ENCODE measurements at places on chromosomes 2 and 18.

DNA sequence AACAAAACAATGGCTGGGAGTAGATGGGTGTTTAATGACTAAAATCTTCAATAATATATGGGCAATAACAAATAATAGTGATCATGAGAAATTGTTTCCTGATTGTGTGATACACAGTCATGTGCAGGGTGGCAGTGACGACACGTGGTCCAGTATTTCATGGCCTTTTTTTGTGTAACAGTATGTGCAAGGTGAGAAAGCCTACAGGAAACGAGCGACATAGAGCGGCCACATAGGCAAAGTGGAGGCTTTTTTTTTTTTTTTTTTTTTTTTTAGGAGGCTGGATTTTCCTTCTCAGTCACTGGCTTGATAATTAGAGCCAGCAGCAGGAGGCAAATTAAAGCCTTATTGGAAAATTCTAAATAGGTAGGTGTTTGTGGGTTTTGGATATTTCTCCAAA is 123.7 kb downstream of the MYO3B start:
- no peak for DNase-seq

- no peak for DNase-seq
Measured at GRCh38 chr2:74148457-74149246, 940 bp upstream of the BOLA3 start.

- no peak for DNase-seq
Measured at GRCh38 chr2:1101982-1102590, 151.4 kb downstream of the SNTG2 start.

GRCh38 chr2:237141571-237142051 is 55.9 kb downstream of the COPS8 start:
- no peak for DNase-seq

DNA sequence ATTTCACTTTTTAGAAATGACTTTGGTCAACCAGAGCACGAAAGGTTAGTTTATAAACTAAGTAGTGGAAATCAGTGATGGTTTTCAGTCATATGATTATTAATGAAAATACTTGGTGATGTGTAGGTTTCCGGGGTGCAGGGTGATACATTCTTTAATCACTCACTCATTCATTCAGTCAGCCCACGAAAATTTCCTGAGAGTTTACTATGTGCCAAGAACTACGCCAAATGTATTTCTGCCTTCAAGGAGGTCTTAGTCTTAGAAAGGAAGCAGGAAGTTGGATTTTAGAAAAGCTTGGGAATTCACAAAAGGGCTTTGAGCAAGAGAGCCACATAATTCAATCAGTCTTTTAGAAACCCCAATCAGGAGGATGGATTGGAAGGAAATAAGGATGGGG is 543.6 kb downstream of the PLCL1 start:
- DNase-seq = no peak

GRCh38 chr2:216486708-216487107 is 11.9 kb upstream of the RPL37A start:
- DNase-seq = no peak

- no peak for DNase-seq
Measured at GRCh38 chr18:25815659-25816058, 274.8 kb downstream of the SS18 start.

DNA sequence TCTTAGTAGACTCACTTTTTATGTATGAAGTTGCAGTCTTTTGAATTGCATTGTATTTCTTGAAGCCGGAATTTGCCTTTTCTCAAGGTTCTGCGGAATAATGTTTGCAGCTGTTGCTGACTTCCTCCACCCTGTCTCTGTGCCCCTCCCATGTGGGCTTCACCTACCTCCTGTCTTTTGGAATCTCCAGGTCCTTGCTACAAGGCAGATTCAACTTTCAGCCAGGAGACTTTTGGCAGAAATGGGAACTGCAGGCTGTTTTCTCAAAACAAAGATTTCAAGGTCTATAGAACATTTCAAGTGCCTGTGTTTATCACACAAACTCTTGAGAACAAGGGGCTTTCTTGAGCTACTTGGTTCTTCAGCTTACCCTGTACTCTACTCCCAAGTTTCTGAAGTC is 25.6 kb downstream of the ZNF236 start:
- no peak for DNase-seq

GRCh38 chr2:173087214-173087581 is 11.6 kb downstream of the MAP3K20 start:
- DNase-seq = no peak

GRCh38 chr2:225276207-225276606 is 123.3 kb upstream of the NYAP2 start:
- DNase-seq = no peak

DNA sequence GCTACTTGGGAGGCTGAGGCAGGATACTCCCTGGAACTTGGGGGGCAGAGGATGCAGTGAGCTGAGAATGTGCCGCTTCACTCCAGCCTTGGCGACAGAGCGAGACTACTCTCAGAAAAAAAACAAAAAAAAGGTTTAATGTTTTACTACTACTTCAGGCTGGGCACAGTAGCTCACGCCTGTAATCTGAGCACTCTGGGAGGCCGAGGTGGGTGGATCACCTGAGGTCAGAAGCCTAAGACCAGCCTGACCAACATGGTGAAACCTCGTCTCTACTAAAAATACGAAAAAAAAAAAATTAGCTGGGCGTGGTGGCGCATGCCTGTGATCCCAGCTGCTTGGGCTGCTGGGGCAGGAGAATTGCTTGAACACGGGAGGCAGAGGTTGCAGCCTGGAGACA is 75.7 kb upstream of the ATIC start:
- DNase-seq = no peak

GRCh38 chr2:127256381-127256780 is 36.3 kb upstream of the CYP27C1 start:
- DNase-seq = no peak

DNA sequence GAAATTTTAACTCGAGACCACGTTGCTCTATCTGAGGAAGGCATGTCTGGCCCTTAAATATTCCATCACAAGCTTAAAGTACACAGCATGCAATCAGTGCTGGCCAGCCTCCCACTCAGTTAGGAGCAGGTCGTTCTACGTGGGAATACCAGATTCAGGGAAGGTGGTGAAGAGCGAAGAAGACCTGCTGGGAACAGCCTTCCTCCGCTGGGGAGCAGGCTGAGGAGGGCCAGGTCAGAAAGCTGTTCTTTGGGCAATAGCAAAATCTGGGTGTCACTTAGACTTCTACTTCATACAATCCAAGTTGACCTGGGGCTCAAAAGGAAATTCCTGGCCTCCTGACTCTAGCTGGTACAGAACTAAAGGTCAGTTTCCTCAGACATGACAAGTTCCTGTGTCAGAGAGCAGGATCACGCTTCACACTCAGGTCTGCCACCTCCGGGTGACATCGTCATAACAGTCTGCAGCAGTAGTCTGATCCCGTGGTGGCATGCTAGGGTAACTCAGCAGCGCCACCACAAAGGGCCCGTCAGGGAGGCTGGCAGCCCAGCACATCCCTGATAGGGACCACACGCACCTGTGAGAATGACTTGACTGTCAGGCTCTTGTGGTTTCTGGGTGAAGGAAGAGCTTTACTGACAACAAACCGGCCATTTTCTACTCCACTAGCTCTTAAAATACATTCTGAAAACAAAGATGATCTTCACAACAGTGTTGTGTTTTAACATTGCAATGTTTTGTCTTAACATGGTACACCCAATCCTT is 35.2 kb upstream of the NAPG start:
- DNase-seq = no peak

GRCh38 chr2:233807215-233807865 is 29.2 kb downstream of the MROH2A start:
- no peak for DNase-seq

DNA sequence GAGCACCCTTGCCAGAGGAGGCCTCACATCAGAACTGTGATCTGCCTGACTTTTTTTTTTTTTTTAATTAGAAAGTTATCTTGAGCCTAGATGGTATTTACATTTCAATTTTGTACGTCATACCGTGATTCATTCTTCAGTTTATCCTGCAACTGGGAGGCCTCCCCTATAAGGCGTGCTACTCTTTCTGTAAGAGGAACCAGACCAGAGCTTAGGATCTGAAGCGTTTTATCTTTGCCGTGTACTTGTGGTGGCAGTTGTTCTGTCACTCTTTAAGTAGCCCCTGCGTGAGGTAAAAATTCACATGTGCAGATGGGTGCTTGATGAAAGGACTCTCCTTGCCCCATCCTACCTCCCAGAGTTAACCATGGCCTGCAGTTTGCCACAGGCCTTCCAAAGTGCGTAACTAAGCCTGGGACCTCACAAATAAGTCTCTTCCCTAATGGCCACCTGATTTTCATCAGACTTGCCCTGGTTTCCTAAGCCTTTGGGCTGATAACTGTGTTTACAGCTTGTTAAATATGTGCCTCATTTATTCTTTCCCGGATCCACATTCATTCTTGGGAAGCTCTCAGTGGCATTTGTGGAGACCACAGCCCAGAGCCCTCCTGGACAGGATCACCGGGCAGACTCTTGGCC is 96.0 kb downstream of the MTCL1 start:
- DNase-seq = no peak

DNA sequence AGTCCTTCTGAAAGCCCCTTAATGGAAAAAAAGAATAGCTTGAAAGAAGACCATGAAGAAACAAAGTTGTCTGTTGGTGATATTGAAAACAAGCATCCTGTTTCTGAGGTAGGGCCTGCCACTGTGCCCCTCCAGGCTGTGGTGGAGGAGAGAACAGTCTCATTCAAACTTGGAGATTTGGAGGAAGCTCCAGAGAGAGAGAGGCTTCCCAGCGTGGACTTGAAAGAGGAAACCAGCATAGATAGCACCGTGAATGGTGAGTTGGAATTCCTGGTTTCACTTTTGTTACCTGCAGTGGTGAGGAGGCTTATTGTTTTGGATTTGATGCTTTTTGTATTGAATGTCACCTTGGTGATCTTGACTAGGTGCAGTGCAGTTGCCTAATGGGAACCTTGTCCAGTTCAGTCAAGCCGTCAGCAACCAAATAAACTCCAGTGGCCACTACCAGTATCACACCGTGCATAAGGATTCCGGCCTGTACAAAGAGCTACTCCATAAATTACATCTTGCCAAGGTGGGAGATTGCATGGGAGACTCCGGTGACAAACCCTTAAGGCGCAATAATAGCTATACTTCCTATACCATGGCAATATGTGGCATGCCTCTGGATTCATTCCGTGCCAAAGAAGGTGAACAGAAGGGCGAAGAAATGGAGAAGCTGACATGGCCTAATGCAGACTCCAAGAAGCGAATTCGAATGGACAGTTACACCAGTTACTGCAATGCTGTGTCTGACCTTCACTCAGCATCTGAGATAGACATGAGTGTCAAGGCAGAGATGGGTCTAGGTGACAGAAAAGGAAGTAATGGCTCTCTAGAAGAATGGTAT is 13.3 kb downstream of the SLC20A1 start:
- no peak for DNase-seq

DNA sequence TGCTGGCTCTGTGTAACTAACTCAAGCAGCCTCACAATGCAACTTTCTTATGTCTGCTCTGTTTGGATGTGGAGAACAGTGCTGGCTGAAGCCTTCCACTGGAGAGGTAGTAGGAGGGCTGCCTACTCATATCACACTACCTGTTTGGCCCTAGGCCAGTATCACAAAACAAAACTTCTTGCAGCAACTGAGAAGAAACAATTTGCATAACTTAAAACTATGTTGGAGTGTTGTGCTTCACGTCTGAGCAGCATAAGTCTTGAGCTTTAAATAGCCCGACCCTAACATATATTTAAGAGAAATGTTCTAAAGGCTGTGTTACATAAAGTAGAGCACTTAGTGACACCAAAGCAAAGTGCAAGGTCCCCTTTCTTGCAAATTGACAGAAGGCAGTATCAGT is 204.9 kb upstream of the ACVR2A start:
- DNase-seq = no peak

DNA sequence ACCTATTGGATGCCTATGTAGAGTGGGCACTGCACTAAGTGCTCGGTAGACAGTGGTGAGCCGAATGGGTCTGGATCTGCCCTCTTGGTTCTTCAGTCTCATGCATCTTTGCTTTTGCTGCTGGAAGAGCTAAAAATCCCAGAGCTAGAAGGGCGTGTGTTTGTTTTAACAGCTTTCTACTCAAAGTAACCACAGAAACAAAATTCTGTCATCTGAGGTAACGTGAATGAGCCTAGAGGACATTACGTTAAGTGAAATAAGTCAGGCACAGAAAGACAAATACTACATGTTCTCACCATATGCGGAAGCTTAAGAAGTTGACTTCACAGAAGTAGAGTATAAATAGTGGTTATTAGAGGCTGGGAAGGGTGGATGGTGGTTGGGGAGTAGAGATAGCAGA is 119.8 kb downstream of the PLB1 start:
- DNase-seq = no peak

- no peak for DNase-seq
Measured at GRCh38 chr18:78213361-78213994, 766.1 kb upstream of the SALL3 start.

DNA sequence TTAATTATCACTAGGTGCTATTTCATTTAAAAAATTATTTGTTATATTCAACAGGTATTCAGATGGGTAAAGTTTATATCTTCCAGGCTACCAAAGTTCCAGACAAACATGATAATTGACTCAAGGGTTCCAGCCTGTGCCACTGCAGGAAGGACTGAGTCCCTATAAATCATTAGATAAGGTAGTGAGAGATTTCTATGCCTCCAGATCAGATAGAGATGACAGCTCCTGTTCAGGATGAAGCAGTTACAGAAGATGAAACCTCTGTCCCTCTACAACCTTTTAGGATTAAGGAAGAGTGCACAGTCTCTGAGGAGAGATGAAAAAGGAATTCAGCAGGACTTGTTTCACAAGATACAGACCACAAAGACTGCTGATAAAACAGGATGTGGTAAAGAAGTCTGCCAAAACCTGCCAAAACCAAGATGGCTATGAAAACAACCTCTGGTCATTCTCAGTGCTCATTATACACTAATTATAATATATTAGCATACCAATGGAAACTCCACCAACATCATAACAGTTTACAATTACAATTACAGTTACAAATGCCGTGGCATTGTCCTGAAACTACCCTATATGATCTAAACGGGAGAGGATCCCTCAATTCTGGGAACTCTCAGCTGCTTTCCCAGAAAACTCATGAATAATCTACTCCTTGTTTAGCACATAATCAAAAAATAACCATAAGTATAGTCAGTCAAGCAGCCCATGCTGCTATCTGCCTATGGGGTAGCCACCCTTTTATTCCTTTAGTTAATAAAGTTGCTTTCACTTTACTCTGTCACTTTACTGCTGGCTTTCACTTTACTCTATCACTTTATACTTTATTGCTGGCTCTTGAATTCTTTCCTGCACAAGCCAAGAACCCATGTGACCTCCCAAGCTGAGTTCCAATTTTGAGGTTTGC is 288.5 kb downstream of the PDE11A start:
- DNase-seq = peak; percentile 85

GRCh38 chr2:821546-821945 is 129.1 kb upstream of the SNTG2 start:
- DNase-seq = no peak

Measured in SK-N-MC (cell line).